Lower lobe of right lung (tissue), 2 donors: ENCODE measurements at places on chromosomes 11 and 22. TPM values are rescaled to one million over a fixed set of nuclear protein-coding genes. Genes with fewer than 3 reads are reported as not detected.

DNA sequence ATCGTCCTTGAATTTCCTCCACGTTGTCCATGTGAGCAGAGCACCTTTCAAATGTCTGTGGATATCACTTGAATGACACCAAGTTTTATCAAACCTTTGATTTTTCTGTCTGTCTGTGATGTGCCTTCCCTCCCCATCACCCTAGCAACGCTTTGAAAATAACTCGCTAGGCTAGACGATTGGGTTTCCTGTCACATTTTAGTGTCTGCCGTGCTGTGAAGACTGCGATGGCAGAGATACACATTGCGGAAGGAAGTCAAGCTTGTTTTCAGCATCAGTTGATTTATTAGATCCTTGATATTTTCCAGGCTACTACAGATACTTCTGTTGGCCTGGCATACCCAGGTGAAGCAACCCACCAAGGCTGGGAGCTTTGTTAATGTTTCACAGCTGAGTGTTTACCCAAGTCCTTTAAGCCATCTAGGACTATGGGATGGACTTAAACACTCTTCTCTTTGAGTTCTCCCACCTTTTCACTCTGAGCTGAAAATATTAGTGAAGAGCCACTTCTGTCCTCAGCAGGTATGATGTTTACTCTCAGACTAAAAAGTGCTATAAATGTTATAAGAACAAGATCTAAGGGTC is 93.6 kb upstream of the CD44 start:
- DNase-seq: no peak

APOA5 gene
- 0.41 TPM for total RNA-seq

ARHGAP32 gene
- 27.9 TPM for total RNA-seq

CALCA gene
- total RNA-seq: not detected
